ENCODE measurements at places on chromosomes 5 and 9.

DNA sequence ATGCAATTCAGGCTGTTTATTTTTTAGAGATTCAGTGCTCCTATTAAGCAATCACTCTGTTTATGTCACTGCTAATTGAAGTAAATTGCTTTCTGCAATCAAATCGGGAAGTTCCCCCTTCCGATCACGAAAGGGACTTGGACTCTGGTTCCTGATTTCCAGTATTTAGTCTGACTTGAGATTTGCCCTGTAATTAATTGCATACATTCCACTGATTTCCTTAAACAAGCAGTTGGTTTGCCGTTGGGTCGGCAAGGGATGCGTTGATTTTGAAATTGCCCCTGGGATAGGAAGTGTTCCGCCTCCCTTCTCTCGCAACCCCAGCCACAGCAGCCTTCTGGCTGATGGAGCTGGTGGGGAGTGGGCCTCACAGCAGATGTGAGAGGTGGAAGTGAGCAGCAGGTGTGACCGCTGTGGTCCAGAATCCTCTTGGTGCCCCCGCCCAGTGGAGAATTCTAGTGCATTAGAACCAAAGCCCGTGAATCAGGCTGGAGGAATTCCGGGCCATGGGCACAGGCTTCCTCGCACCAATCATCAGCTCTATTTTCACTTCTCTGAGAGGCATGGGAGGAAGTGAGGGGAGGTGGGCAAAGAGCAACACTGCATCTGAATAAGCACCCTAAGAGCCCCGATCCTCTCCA, 102.5 kb downstream of the SPRY4 start:
- no peak for DNase-seq

DNA sequence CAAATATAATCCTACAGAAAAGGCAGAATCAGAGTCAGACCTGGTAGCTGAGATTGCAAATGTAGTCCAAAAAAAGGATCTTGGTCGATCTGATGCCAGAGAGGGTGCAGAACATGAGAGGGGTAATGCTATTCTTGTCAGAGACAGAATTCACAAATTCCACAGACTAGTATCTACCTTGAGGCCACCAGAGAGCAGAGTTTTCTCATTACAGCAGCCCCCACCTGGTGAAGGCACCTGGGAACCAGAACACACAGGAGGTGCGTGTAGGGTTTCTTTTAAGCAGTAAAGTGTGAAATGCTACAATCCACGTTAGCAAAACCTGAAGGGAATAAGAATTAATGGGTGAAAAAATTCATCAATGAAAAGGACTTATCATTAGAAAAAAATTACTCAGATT, 145.8 kb downstream of the GIN1 start:
- no peak for DNase-seq

DNA sequence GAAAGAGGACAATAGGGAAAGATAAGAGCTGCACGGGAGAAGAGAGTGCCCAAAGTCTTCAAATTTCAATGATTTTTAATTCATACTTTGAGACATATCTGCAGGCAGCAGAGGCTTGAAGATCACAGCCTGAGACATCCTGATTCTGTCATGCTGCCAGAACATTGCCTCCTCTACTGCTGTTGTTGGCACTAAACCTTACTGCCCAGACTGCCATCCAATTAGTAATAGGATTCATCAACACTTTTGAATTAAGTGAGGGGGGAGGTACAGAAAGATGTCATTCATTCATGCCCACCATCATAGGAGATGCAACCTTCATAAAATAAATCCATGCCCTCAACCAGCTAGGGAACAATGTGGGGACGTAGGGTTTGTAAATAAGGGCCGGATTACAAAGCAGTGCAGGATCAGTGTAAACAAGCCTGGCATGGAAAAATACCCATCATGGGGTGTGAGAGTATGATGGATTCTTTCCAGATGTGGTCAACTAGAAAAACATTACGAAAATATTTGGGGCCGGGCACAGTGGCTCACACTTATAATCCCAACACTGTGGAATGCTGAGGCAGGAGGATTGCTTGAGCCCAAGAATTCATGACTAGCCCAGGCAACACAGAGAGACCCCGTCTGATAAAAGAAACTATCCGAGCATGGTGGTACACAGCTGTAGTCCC, 122.1 kb upstream of the DAPK1 start:
- no peak for DNase-seq

DNA sequence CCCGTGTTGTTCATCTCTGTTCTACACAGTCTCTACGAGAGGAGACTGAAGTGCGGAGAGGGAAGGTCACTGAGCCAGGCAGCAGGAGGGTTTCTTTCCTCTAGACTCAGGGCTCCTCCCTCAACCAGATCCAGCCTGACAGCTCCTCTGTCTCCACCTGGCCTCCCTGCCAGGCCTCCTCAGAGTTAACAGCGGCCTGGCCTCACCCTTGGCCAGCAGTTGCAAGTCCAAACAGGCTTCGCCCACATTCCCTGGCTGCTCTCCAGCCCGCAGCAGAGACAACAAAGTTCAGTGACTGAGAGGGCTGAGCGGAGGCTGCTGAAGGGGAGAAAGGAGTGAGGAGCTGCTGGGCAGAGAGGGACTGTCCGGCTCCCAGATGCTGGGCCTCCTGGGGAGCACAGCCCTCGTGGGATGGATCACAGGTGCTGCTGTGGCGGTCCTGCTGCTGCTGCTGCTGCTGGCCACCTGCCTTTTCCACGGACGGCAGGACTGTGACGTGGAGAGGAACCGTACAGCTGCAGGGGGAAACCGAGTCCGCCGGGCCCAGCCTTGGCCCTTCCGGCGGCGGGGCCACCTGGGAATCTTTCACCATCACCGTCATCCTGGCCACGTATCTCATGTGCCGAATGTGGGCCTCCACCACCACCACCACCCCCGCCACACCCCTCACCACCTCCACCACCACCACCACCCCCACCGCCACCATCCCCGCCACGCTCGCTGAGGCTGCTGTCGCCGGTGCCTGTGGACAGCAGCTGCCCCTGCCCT, at the start of gene HRCT1:
HRCT1 (plus strand) TSS at position 291 of the 768 bp plus-strand sequence; CDS start at position 377, 86 bp downstream.
- peak; percentile 82 for DNase-seq

- DNase-seq = no peak
These were observed 351.7 kb downstream of the ZNF608 start for GRCh38 chr5:124394700-124395245.

GRCh38 chr5:169442403-169442874, 141.1 kb upstream of the SPDL1 start:
- no peak for DNase-seq

DNA sequence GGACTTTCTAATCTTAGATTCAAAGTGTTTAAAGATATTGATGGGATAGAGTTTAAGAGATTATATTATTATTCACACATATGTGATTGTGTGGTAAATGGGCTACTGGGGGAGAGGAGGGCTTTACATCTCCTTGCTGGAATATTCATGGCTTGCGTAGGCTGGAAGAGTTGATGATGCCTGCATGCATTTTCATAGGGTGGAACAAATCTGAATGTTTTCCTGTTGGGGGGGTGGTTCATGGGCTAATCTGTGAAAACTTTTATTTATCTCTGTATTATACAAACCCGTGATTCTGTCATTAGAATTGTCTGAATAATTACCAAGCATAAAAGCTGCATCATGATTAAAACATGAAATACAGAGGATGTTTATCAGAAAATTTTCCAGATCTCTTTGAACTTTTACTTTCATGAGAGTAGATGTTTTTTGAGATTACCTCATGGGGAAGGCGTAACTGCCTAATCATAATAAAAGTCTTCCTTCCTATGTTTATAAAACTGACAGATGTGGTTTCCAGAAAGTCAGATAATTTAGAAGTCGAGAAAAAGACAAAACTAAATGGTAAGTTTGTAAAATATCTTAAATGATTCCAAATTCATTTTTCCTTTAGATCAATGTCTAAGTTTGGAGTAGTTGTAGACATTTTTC, 1185.4 kb upstream of the SEMA6A start:
- no peak for DNase-seq

DNA sequence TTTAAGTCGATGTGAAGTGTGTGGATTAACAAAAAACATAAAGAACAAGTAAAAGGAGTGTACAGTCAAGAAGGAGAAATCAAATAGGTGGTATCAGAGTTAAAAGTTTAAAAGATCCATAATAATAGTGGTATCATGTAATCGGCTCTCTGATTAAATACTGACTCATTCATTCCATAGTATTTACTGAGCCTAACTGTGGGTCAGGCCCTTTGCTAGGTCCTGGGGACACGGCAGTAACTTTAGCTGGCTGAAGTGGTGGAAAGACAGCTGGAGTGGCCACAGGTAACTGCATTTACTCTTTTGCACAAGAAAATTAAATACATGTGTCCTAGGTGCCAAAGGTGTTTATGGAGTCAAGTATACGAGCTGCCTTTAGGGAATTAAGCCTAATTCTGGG, 124.0 kb downstream of the GNAQ start:
- DNase-seq = no peak

DNA sequence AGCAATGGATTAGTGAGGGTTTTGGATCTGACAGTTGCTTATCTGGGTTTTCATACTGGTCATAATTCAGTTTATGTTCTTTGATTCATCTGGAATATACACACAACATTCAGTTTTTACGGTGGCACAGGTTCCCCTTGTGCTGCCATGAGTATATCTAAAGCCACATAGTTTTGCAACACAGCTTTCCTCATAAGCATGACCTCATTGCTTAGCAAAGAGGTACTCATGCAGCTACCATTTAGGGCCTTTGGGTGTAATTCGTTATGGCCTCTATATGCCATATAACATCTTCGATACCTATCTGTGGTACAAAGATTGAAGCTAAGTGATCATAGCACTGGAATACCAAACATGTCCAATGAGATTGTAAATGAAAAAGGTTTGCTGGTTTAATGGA, 2.9 kb upstream of the RBM22 start:
- DNase-seq = no peak

- no peak for DNase-seq
These were observed 172.0 kb downstream of the GDNF start for GRCh38 chr5:37667846-37668245.

DNA sequence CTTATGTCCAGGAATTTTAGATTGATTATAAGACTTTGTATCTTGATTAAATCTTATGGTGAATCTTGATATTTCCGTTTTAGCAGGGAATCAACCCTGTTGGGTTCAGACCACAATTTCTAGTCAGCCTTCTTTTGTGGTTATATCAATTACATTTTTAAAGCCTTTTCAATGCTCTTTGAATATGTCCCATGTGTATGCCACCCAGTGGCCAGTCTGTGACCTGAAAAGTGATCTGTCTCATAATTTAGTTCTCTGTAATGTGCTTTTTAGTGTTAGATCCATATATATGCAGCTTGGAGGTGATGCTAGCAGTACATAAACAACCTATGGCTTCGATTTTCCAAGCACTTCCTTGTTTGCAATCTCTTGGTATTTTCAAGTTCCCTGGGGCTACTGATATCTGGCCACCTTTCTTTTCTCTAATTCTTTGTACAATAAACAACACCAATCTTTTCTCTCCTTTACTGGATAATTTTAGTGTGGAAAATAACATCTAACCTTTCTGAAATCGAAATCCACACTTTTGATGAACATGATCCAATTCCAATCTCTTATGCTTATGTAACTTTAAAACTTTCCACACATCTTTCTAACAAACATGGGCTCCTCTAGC, 28.8 kb downstream of the PDE8B start:
- no peak for DNase-seq

- DNase-seq = no peak
These were observed 48.5 kb downstream of the RFX3 start for GRCh38 chr9:3477236-3477834.

GRCh38 chr9:28718226-28718625, 1144.9 kb upstream of the C9orf72 start:
- no peak for DNase-seq

- peak; percentile 28 for DNase-seq
These were observed 1019.5 kb upstream of the SEMA6A start for GRCh38 chr5:117594166-117594565.

- no peak for DNase-seq
These were observed 203.0 kb upstream of the VLDLR start for GRCh38 chr9:2418619-2419018.

- DNase-seq = no peak
These were observed 20.1 kb upstream of the LAMC3 start for GRCh38 chr9:130988905-130989304.

DNA sequence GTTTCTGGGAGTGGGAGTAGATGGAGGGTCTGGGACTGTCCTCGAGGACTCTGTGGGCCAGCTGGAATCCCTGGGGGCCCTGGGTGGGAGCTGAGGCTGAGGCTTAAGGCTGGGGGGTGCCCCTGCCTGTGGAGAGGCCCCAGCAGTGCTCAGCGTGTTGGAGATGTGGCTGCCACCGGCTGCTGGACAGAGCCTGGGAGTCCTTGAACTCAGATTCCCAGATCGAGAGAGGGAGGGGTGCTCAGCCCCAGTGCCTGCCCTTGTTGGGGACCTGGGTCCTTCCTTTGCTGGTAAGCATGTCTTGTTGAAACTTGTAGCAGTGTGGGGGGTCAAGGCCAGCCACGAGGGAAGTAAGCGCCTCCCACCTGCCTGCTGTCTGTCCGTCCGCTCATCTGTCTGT, 10.7 kb downstream of the RXRA start:
- DNase-seq = no peak

DNA sequence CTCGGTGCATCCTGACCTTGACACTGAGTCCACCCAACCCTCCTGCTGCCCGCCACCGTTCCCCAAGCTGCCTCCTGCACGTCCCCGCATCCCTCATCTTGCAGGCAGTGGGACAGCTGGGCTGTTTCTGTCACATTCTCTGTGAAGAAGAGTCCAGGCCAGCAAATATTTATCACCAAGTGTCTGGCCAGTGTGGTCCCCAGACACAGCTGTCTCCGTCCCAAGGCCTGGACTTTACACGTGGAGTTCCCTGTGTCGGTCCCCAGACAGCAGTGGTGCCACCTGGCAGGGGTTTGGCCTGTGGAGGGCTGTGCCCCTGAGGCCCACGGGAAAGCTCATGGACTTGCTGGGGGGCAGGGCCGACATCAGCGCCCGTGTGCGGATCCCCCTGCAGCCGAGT, 9.2 kb upstream of the SLC12A7 start:
- DNase-seq = no peak

- no peak for DNase-seq
These were observed 87.1 kb upstream of the TLX3 start for GRCh38 chr5:171221916-171222315.

- DNase-seq = no peak
These were observed at the start of gene OLFML2A for GRCh38 chr9:124776954-124777648. Gene OLFML2A, plus strand, starts transcription at chr9:124777133. Its CDS starts 138 bp downstream, at chr9:124777271.

GRCh38 chr5:80068775-80069174, 33.6 kb downstream of the THBS4 start:
- DNase-seq = no peak

DNA sequence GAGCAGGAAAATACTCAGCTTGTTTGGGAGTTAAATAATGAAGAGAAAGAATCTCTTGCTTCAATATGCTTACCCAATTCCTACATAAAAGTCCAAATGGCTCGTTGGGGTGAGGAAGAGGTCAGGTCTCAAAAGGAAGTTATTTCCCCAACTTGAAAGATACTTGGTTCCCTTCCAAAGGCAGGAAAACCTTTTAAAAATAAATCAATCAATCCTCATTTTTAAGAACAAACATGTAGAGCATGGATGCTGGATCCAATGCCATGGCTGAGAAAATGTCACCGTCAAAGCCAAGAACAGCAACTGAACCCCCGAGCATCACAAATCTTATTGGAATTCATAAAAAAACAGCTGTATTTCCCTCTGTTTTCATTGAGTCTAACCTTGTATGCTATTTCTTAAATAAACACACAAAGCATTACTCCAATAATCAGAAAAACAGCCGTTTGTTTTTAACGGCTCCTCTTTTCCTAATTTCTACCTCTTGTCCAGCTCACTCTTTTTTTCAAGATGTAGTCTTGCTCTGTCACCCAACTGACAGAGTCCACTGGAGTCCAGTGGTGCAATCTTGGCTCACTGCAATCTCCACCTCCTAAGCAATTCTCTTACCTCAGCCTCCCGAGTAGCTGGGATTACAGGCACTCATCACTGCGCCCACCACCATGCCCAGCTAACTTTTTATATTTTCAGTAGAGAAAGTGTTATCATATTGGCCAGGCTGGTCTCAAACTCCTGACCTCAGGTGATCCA, 140.7 kb downstream of the GNA14 start:
- no peak for DNase-seq

GRCh38 chr9:34121996-34122395, 4.5 kb downstream of the DCAF12 start:
- no peak for DNase-seq

Measured in posterior cingulate gyrus (tissue), 11 donors.